MG63 (cell line): ENCODE measurements at places on chromosomes 4 and X. TPM values are rescaled to one million over a fixed set of nuclear protein-coding genes. Genes with fewer than 3 reads are reported as not detected.
A peak's percentile ranks its signal among the peaks of the same experiment; 100 is the strongest.

GRCh38 chr4:31755751-31756150 is 1035.6 kb downstream of the PCDH7 start:
- no peak for DNase-seq

GRCh38 chr4:146520896-146521540 is 722 bp downstream of the SLC10A7 start:
- DNase-seq: peak; percentile 16

DNA sequence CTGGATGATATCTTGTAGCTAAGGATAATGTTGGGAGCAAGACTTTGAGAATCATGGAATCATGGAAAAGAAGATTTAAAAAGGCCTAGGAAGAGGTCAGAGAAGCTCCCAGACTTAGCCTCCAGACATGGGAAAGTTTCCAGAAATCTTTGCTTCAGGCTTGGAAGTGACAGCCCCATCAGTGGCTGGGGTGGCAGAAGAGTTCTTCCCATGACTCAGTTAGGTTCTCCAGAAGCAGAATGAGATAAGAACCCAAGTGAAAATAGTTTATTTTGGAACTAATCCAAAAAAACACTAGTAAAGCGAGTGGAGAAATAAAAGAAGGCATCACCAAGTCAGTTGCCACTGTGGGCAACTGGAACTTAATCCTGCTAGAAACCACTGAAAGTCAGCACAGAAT is 506.9 kb downstream of the MID1IP1 start:
- DNase-seq: no peak

The PRR32 gene
- total RNA-seq: not detected in 2 replicates

DNA sequence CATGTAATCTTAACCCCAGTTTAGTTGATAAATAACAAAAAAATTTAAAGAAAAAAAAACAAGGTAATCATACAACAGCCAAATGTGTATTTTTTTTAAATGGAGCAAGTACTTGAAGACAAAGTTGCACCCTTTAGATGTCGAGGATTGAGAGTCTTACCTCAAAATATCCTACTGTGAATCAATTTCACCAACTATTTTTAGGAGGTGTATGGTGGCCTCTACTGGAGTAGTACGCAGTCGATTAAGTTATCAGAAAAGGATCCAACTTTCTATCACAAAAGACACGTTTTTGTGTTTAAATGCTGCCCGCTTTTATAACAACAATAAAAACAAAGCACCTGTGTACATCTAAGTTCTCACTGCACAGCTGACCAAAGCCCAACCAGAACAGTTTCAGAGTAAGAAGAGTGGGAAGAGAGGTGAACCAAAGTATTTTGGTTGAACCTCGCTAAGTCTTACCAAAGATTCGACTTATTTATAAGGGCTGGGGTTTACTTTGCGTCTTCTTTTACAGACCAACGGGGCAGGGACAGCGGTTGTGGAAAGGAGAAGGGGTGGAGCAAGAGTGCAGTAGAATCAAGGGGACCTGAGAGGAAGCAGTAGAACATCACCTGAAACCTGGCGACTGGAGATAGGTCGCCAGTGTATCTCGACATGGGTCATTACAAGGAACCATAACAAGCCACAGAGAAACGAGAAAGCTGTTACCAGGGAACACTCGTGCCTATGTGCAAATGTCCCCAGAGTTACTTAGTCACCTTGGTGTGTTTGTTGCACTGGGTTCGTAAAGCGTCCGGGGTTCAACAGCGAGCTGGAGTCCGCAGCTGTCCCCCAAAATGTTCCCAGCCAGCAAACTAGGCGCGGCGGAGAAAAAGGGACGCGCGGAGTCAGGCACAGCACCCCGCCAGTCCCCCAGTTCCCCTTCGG is 1.1 kb downstream of the RPS6KA6 start:
- no peak for DNase-seq

GRCh38 chrX:19639056-19639455 is 123.7 kb upstream of the MAP3K15 start:
- no peak for DNase-seq

- no peak for DNase-seq
These were observed 1.5 kb downstream of the SASH3 start for GRCh38 chrX:129781134-129781672.

The RNF4 gene
- total RNA-seq: 39.8 and 44.8 TPM in 2 replicates

GRCh38 chrX:140431521-140431920 is 73.3 kb downstream of the SOX3 start:
- DNase-seq: peak; percentile 79

- DNase-seq: peak; percentile 14
These were observed 57.6 kb upstream of the FAT1 start for GRCh38 chr4:186781032-186781917.

- peak; percentile 42 for DNase-seq
These were observed 38.9 kb downstream of the STARD8 start for GRCh38 chrX:68686097-68686977.

GRCh38 chrX:103927030-103927429 is 35.4 kb upstream of the TMSB15B start:
- no peak for DNase-seq

The CLDN34 gene
- not detected in 2 replicates for total RNA-seq

- peak; percentile 36 for DNase-seq
These were observed 276.8 kb downstream of the ZNF674 start for GRCh38 chrX:46268412-46268811.

DNA sequence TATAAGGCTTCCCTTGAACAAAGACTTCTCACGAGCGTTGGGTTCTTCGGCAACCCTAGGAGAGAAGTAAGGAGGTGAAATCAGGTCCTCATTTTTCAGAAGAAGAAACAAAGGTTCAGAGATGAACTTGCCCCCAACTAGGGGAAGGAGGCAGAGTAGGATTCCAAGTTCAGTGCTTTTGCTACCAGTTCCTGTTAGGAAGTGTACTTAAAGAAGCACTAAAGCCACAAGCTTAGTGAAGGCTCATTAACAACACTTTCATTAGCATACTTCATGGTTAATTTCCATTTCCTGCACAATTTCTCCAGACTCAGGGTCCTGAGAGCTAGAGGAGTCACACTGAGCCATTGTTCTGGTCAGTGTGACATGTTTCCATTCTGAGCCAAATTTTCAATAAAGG is 52.1 kb downstream of the VSIG4 start:
- DNase-seq: no peak

GRCh38 chr4:33226133-33226532 is 2506.0 kb downstream of the PCDH7 start:
- no peak for DNase-seq

GRCh38 chr4:183362916-183363542 is 40.8 kb upstream of the CLDN24 start:
- DNase-seq: peak; percentile 46

The F8A2 gene
- not detected in 2 replicates for total RNA-seq

The TLL1 gene
- total RNA-seq: not detected in 2 replicates

The NSUN7 gene
- total RNA-seq: not detected in 2 replicates

The CENPVL2 gene
- not detected in 2 replicates for total RNA-seq
